Spleen (tissue), 13 donors: ENCODE measurements at places on chromosomes 13 and 19.

- DNase-seq: no peak
Measured at GRCh38 chr19:34808566-34808965, 35.6 kb upstream of the ZNF599 start.

DNA sequence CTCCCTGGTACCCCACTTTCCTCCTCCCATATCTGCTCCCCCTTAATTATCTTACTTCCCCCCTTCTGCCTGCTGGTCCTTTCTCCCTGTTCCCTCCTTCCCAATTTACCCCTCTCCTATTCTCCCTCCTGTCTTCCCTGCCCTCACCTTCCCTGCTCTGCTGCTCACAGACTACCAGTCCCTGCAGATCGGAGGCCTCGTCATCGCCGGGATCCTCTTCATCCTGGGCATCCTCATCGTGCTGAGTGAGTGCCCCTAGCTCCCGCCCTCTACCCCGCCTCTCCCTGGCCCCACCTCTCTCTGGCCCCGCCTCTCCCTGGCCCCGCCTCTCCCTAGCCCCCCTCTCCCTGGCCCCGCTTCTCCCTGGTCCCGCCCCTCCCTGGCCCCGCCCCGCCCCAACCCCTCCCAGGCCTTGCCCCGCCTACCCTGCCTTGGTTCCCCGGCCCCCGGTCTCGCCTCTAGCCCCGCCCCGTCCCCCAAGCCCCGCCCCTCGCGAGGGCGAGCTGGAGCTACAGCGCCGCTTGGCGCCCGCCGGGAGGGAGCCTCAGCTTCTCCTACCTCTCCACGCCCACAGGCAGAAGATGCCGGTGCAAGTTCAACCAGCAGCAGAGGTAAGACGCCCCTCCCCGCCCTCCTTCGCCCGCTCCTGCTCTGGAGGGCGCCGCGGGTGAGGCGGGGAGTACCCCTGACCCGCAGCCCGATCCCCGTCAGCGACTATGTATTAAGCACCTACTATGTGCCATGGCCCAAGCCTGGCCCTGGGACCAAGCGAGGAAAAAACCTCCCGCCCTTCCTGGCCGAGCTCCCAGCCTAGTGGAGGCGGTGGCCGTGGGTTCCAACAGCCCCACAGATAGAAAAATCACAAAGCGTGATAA is 1.9 kb upstream of the FXYD7 start:
- peak; percentile 97 for DNase-seq

GRCh38 chr13:109697936-109698335 is 88.4 kb downstream of the IRS2 start:
- no peak for DNase-seq

DNA sequence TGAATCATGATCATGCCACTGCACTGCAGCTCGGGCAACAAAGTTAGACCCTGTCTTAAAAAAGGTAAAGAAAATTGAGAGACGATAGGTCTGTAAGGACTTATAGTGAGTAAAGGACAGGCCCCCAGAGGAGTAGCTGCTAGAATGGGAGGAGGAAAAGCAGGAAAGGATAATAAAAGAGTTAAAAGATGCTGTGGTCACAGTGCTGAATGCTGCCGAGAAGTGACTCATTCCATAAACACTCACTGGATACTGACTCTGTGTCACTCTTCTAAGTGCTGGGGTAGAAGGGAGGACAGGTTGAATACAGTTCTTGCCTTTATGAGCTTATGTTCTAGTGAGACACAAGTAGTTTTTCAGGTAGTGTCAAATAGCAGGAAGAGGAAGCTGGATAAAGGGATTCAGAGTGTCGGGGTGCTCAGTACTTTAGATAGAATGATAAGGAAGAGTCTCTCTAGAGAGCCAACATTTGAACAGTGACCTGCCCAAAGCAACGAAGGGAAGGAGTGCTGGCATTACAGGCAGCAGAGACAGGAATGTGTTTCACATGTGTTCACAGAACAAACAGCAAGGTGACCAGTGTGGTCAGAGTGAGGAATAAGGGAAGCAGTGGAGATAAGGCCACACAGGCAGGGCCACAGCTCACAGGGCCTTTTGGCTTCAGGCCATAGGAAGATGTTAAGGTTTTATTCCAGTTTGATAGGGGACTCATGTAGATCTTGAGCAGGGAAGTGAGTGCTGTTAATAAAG is 1240.5 kb downstream of the UQCRFS1 start:
- no peak for DNase-seq

- DNase-seq: peak; percentile 91
Measured at GRCh38 chr19:50434525-50434924, 1.8 kb downstream of the MYBPC2 start.

- DNase-seq: no peak
Measured at GRCh38 chr13:32087955-32088747, 56.6 kb downstream of the FRY start.

DNA sequence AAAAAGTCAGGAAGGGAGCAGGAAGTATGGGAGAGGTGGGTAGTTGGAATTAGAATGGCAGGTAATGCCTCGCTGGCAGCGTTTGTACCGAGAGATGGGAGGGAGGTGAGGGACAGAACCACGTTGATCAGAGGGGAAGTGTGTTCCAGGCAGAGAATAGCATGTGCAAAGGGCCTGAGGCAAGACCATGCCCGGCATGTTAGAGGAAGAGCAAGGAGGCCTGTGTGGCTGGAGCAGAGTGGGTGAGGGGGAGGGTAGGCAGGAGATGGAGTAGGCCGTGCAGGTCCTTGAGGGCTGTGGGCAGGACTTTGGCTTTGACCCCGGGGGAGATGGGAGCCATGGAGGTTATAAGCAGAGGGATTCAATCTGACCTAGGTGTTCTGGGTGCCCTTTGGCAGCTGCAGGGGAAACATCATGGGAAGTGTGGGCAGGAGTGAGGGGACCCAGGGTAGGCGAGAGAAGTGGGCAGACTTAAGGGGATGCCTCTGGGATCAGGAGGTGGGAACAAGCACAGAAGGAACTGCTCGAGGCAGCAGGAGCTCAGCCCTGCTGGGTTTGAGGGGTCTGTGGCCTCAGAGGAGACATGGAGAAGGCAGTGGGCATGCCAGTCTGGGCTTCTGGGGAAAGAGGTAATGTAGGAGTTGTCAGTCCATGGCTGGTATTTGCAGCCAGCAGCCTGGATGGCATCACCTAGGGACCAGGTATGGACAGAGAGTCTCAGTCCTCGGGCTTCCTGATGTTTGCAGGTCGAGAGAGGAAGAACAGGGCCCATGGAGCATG is 48.8 kb downstream of the CD320 start:
- peak; percentile 57 for DNase-seq

- peak; percentile 67 for DNase-seq
Measured at GRCh38 chr19:15180451-15181390, 20.1 kb downstream of the NOTCH3 start.

GRCh38 chr13:64414381-64414780 is 2815.8 kb downstream of the PCDH9 start:
- DNase-seq: no peak
